Fibroblast of upper back skin (primary cell): ENCODE measurements at places on chromosomes 5 and 9.
A peak's percentile ranks its signal among the peaks of the same experiment; 100 is the strongest.

- DNase-seq = no peak
Observed at GRCh38 chr5:57695706-57696388, 213.2 kb upstream of the ACTBL2 start.

DNA sequence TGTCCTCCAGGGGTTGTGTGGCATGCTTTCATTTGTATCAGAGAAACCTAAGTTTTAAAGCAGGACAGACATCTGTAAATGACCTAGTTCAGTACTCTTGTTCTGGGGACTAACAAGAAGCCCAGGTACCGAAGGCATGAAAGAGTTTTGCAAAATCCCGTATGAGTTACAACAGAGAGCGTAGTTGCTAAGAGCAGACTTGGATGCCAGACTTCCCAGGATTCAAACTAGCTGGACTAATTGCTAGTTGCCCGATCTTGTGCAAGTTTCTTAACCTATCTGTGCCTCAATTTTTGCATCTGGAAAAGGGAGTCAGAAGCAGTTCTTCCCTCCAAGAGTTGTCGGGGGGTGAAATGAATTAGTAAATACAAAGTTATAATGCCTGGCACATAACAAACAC is 20.9 kb downstream of the FBXL7 start:
- DNase-seq = no peak

GRCh38 chr5:159873680-159874079 is 42.6 kb upstream of the ADRA1B start:
- DNase-seq = peak; percentile 70

GRCh38 chr5:65809817-65810531 is 88.0 kb downstream of the NLN start:
- DNase-seq = peak; percentile 57

DNA sequence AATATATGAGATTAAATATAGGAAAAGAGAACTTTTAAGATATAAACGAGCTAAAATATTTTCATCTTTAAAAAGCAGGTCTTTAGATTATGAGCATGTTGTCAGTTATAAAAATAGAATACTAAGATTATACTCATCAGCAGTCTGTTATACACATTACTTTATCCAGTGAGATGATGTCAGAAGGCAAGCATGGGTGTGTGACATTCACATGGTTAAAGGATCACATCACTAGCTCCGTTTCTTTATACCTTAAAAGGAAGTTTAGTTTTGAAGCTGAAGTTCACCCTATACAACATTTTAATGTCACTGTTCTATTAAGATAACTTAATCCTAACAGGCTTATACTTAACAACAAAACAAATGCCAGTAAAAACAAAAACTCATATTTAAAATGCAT is 59.6 kb downstream of the RICTOR start:
- peak; percentile 93 for DNase-seq
